ENCODE measurements at places on chromosomes 6 and 20.
A peak's percentile ranks its signal among the peaks of the same experiment; 100 is the strongest.

DNA sequence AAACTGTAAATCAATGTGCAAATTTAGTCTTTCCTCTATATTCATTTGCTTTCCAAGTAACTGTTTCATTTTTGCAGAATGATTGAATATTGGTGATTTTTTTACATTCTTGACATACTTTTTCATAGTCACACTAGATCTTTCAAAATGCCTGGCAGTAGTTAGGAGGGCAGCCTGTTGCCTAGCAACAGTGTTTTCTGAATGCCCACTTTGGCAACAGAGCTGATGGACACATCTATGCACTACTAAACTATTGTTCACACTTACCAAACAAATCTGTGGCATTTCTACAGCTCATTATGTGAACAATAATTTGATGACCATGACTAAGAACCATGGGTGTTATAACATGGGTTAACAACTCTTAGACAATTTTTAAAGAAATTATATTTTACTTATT lies 438.0 kb upstream of the IMPG1 start:
- DNase-seq, result no peak

DNA sequence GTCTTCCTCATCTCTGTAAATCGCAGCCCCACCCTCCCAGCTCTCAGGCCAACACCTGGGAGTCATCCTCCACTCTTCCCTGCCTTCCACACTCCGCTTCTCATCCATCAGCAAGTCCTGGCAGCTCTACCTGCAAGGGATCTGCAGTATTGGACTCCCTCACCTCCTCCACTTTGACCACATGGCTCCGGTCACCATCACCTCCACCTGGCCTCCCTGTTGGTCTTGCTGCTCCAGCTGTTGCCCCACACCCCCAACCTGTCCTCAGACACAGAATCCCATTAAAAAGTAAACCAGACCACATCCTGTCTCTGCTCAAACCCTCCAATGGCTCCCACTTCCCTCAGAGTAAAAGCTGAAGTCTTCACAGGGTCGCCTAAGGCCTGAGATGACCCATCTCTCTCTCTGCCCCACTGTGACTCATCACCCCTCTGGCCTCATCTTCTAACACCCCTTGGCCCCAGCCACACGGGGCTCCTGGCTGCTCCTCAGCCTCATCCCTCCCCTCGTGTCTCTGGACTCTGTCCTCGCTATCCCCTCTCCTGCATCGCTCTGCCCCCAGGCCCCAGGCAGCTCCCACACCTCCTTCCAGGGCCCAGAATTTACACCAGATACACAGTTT lies 185.1 kb upstream of the SULF2 start:
- no peak for DNase-seq

DNA sequence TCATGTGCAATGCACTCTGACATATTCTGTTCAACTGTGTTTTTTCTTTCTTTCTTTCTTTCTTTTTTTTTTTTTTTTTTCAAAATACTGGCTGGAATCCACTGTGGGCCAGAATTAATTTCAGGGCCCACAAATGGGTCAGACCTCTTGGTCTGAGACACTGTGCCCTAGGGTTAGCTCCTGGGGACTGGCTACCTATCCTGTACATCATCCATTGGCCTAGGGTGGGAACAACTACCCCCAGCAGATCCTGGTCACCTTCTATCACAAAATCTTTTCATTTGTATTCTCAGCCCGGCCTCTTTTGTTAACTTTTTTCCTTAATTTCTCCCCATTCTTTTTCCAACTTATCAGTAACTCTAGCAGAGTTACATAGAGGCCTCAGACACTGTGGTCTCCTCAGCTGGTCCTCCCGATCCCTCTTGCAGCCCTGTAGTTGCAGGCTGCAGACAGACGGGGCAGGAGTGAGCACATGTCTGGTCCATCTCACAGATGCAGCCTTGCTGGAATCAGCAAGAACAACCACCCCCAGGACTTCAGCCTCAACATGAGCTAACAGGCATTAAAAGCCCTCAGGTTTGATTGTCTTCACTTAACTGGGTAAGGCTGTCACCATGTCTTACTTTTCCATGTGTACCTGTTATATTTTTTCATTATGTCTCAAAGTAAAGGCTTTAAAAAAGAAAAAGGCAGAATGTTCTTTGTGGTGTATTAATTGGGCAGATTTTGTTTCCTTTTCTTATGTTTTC lies 41.3 kb downstream of the TXLNB start:
- DNase-seq, result peak; percentile 60

DNA sequence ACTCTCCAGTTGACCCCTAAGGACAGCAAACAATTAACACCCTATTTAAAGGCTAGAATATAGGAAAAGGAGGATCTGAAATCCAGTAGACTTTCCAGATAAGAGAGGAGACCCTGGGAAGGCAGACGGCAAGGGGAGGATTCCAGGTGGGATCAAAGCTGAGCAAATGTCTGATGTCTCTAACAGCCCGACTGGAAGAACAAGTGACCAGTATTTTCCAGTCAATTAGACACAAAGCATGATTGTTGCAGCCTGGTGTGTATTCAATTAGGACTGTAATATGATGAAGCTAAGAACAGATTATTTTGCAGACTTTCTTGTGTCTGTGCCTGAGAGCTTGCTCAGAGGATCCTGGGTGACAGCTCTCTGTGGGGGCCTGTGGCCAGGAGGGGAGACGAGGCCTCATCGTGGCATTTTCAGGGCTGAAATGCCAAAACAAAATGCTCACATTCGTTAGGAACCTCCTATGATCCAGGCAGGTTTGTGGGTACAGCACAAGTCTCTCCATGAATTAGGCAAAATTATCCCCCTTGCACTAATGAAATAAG lies 471.8 kb upstream of the AGPAT4 start:
- DNase-seq, result no peak

GRCh38 chr6:3175715-3176402 lies 18.5 kb upstream of the TUBB2A start:
- DNase-seq, result no peak

GRCh38 chr6:21085643-21086042 lies 507.9 kb upstream of the SOX4 start:
- no peak for DNase-seq

- DNase-seq, result peak; percentile 47
These were observed 73.6 kb downstream of the TRERF1 start for GRCh38 chr6:42378125-42378524.

- no peak for DNase-seq
These were observed 94.7 kb downstream of the PTPRT start for GRCh38 chr20:43095034-43095433.

DNA sequence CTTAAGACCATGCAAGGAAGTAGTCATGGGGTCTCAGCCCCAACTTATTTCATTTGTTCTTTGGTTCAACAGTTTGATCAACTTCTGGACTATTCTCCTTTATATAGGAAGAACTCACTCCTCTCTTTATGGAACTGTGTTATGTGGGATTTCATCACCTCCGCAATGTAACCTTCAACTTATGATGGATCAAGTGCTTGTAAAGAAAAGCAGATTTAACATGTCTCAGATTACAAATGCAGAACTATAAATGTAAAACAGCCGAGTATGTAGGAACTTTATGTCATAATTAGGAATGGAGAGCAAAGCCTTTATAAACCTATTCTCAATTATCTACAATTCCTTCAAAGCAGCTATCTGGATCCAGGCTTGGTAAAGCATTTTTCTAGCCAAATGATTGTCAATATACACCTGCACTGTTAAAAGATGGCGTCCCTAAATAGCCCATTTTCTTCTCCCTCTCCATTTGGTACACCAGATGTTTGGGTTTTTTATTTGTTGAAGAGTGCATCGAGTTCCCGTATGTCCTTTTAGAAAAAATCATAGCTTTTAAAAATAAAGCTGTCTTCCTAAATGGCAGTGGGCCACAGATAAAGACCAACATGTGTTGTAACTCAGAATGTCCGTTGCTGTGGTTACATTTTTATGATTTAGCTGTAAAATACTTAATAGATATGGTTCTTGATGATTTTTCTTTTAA lies 985.1 kb upstream of the SLC35B3 start:
- DNase-seq, result no peak

DNA sequence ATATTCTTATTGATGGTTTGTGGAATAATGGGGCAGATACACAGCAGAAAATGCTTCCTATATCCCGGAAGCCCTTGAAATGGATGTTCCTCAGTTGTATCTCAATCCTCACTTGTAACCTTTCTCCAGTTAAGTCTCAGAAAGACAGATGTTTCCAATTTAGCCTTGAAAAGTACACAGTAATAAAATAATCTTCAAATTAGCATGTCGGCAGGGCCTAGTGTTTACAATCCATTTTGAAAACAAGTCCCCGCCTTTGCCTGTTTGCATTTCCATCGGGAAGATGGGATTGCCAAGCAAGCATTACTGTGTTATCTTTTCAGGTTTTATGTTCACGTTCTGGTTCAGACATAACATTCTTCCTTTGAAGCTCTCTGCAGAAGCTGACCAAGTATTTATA lies 41.5 kb downstream of the SNRNP48 start:
- no peak for DNase-seq

DNA sequence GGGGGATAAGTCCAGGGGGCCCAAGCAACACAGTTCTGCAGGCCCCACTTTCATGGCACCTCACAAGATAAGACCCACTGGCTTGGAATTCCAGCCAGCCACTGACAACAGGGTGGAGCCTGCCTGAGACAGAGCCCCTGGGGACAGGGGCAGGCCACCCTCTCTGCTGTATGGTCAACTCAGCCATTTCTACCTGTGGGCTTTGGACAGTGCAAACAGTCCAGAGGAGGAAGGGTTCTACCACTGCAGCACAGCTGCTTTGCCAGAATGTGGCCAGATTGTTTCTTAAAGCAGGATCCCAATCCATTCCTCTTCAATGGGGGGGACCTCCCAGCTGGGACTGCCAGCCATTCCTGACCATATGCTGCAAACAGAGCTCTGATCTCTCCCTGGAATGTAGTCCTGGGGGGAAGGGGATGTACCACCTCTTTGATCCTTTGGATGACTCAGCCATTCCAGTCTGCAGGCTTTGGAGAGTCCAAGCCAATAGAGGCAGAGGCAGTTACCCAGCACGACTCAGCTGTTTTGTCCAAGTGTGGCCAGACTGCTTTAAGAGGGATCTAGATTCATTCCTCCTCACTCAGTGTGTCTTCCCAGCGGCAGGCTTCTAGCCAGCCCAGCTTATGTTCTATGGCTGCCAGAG lies 842.2 kb downstream of the EPHA7 start:
- no peak for DNase-seq

GRCh38 chr20:21493049-21493448 lies 20.8 kb downstream of the NKX2-2 start:
- DNase-seq, result no peak

DNA sequence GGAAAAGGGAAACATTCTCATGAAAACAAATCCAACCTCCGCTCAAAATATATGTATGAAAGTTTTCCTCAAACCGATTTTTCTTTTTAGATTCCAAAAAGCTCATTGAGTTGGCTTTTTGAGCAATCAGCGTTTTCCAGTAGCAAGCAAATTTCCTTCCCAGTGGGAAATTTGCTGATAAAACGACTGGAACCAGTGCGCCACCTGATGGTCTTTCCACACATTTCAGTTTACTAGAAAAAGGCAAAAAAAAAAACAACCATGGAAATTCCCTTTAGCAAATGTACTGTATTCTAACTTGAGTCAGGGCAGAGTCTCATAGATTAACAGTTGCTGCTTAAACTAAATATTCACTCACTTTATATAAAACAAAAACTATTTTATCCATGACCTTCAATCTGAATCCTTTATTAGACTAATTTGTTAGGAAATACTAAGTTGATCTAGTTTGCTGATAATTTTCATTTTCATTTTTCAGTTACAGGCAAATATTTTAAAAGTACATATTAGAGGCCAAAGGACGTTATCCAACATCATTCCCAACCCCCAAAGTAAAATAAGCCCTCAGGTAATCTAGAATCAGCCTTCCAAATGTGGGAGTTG lies 271.5 kb downstream of the FOXA2 start:
- DNase-seq, result no peak

GRCh38 chr20:8082025-8082424 lies 50.0 kb upstream of the PLCB1 start:
- no peak for DNase-seq

GRCh38 chr6:148771212-148771601 lies 24.4 kb downstream of the UST start:
- no peak for DNase-seq

DNA sequence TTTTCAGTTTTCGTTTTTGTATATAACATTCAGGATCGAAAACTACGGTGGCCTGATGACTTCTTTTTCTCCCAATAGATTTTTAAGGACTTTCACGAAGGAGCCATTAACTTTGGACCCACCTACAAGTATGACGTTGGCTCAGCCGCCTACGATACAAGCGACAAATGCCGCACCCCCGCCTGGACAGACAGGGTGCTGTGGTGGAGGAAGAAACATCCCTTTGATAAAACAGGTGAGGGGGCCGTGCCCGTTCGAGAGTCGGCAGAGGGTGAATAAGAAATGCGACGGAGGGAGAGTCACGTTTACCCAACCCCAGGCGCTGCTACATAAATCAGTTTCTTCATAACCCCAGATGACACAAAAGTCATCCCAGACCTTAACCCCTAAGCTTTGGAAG lies 91.5 kb downstream of the SERAC1 start:
- DNase-seq, result no peak

GRCh38 chr6:147078602-147079001 lies 125.6 kb upstream of the STXBP5 start:
- DNase-seq, result no peak

Measured in activated T-cell treated with anti-CD3 and anti-CD28 coated beads, Interleukin-2, amount 50 U/mL, for 24 hours (primary cell).